ENCODE measurements at places on chromosomes 2 and 18.

GRCh38 chr2:90207454-90208058 lies 1516.1 kb downstream of the RPIA start:
- peak; percentile 61 for DNase-seq

GRCh38 chr18:13775058-13775457 lies 48.6 kb downstream of the RNMT start:
- DNase-seq: no peak

DNA sequence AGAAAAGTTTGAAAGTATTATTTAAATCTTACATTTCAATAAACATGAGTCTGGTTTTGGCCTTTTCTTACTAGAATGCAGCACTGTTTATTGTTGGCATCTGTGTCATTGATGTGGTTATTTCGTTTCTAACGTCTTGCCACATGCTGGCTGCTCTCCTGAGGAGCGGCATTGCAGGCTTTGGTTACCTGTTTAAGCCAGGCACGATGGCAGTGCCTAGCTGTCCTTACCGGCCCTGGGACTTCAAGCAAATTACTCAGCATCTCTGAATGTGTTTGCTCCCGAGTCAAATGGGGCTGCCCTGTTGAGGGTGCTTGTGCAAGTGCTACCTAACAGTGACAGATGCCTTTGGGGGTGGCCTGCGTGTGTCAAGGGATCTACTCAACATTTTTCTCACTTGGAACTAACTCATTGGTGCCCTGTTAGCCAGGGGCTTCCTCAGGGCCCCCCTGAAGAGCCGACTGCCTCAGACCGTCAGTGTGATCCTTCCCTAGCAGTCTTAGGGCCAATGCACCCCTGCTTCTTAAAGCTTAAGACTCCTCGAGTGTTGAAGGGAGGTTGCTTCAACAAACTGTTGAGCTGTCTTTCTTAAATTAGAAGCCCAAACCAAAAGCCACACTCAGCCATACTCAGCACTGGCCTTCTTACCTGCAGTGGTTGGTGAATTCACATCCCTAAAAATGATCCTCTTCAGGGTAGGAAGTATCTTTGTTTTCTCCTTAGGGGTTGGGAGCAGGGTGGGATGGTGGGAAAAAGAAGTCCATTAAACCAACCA lies 151.5 kb downstream of the NCK2 start:
- DNase-seq: peak; percentile 32

DNA sequence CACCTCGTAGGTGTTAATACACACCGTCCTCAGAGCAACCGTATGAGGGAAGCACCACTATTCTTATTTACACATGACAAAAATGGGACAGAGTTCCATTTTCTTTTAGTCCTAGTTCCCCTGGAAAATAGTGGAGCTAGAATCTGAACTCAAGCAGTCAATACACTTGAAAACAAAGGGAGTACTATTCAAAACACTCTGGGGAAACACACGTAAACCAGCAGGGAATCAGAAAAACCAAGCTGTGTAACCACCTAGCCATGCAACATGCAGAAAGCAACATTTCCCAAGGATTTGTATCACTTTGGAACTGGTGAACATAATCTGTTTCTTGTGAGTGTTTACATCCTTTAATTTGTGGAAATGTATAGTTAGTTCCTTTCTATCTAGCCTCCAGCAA lies 208.2 kb downstream of the UBE2E3 start:
- no peak for DNase-seq

DNA sequence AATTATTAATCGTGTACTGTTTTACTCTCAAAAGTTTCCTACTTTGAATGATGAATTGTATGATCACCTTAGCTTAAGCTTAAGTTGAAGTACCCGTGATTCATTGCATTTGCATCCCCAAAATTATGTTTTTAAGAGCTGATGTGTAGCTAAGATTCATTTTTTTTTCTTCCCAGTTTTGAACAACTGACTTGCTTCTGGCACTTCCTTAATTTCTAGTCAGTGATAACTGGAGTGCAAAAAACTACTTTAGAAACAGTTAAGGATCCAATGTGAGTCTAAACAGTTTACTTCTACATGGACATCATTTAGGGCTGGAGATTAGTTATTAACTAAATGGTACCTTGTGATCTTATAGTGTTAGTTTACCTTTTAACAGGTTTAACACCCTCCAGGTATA lies 124.0 kb upstream of the CAVIN2 start:
- no peak for DNase-seq

- DNase-seq: no peak
These were observed 51.4 kb upstream of the RBM44 start for GRCh38 chr2:237747189-237747588.

DNA sequence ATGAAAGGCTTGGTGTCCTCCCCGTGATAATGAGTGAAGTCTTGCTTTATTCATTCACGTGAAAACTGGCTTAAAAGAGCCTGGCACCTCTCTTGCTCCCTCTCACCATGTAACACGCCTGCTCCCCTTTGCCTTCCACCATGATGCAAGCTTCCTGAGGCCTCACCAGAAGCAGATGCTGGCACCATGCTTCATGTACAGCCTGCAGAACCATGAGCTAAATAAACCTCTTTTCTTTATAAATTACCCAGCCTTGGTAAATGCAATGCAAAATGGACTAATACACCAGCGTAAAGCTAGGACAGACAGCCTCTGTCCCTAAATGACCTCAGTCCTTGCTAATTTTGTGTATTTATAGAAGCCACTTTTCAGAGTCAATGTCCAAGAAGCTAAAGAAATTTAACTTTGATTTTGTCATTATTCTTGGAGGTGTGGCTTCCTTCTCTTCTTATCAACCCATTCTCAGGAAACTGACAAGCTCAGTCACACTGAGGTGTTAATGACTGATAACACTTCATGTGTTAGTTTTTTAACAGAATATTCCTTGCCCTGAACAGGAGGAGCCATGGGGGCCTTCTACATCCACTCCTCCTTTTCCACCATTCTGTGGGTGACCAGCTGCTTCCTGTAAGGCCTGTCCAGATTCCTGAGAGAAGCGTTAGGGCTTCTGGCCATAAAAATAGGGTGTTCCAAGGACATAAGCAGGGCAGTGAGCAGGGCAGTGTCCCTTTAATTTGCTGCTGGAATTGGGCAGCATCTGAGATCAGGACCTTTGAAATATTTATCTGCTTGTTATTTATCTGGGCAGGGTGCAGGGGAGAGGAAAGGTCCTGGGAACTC lies 38.0 kb upstream of the EPAS1 start:
- DNase-seq: no peak

DNA sequence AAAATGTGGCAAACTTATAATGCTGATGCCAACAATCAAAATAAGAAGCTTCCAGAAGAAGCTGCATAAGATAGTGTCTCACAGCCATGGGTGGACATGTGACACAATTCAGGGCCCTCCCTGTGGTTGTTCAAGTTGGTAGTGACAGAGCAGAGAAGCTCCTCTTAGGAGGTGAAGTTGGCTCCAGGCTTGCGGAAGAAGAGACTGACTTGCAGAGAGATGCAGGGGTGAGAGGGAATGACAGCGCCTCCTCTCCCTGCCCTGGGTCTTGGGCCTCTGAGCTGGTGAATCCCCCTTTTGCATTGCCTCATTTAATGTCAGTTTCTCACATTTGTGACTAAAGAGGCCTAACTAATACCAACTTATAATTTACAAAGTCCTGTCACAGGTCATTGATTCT lies 23.0 kb upstream of the RHOB start:
- DNase-seq: no peak

- no peak for DNase-seq
These were observed 37.4 kb upstream of the THUMPD2 start for GRCh38 chr2:39816428-39816827.

DNA sequence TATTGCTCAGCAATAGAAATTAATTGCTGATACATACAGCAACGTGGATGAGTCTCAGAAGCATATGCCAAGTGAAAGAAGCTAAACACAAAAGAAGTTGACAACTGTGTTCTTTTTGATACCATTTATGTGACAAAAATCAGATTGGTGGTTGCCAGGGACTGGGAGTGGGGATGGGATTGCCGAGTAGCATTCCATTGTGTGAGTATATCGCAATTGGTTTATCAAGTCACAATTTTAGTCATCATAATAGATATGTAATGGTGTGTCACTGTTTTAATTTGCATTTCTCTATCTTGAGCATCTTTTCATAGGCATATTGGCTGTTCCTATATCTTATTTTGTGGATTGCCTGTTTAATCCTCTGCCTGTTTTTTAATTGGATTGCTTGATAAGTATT lies 20.9 kb downstream of the STRADB start:
- DNase-seq: no peak

GRCh38 chr18:67134911-67135310 lies 381.6 kb downstream of the DSEL start:
- no peak for DNase-seq

GRCh38 chr2:175883586-175884194 lies 118.4 kb downstream of the LNPK start:
- DNase-seq: no peak

DNA sequence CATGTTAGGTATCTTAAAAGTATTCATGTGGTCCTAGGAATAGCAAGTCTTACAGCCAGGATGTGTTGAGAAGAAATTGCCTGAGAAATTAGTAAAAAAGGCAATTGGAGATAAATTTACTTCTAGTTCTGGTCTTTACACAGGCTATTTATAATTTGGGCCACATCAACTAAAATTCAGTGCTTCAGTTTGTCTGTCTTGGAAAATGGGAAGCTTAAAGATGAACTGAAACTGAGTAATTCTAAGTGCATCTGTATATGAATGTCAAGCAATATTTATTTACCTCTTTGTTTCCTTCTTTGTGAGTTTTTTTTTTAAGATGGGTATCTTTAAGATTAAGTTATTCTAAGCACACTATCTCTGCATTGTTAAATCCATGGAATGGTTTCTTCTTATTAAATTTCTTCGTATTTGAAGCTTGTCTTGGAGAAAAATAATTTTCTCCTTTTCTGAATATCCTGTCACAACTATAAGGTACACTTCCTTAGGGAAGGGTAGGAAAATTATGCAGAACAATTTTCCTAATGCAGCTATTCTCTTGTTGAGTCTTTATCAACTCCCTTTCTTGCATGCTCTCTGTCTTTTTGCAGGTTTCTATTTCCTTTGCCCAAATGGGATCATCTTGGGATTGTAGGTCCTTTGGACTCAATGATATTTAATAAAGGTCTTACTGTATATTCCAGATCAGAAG lies 39.7 kb upstream of the MMADHC start:
- DNase-seq: no peak

GRCh38 chr2:100195942-100196341 lies 53.6 kb upstream of the AFF3 start:
- DNase-seq: no peak

DNA sequence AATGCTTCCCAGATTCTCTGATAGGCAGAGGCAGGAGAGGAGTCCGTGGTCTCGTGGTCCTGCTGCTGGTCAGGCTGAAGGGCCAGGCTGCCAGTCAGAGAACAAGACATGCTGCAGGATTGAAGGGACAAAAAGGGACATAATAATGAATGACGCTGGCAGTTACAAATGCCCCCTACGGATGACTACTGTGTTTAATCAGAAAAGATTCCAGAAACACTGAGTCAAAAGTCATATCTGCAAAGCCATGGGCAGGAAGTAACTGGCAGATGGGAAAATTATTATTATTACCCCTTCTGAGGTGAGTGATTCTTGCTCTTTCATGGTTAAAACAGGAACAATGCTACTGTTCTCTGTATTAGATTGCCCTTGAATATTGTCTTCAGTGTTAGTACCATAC lies 19.0 kb downstream of the LCT start:
- no peak for DNase-seq
